ENCODE measurements at places on chromosomes 4 and X. TPM values are rescaled to one million over a fixed set of nuclear protein-coding genes. Genes with fewer than 3 reads are reported as not detected.

GPC3 gene
- 61.2 TPM for total RNA-seq

CD38 gene
- 0.17 TPM for total RNA-seq

DDIT4L gene
- 7.0 TPM for total RNA-seq

TRIM75 gene
- total RNA-seq = not detected

GRCh38 chr4:144715230-144715629, 69.3 kb downstream of the HHIP start:
- DNase-seq = no peak

GRCh38 chrX:25275159-25275558, 259.4 kb upstream of the ARX start:
- DNase-seq = no peak

DNA sequence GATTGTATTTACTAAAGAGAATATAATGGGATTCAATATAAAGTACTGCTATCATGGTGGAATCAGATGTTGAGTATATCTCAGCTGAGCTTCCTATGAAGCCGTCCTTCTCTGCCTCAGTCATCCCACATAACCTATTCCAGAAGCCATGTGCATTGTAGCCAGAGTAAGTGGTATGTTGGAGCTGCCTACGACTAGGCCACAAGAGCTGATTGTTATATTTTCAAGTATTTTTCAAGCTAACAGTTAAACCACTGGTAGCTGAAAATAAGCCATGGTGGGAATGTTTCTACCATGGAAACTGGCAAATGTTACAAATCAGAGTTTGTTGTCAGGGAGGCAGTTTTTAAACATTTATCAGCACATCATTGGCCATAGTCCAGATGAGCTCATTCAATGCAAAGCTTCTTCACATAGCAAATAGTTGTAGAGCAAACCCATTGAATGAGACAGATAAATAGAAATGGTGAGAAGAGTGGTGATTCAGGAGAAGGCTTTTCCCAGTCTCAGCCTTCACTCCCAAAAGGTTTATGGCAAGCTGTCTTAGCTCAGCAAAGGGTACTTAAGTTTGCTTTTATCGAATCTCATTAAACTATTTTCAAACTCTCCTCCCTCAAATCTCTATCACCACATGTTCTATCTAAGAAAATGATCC, 436.4 kb downstream of the PCDH19 start:
- no peak for DNase-seq

DNA sequence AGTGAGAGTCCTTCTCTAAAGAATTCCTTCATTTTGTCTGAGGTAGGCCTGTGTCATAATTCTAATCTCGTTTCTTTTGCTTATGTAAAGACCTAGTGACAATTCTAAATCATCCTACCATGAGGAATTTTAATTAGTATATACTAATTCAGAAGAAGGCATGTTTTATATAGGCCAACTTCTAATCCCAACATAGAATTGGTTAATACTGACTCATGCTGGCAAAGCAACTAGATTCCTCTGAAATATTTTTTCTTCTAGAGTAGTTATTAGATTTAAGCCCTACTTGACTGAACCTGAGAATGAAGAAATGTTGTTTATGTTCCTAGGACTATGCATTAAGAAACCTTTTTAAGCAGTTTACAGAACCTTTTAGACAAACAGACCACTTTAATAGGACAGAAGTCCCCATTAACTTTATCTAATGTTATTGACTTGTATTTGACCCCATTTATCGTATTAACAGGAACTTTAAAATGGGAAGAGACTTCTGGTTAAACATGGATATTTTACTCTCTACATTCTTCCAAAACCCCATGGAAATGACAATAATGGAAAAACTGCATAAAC, 56.1 kb upstream of the EIF1AX start:
- no peak for DNase-seq

- no peak for DNase-seq
Measured at GRCh38 chr4:28310926-28311325, 1450.3 kb downstream of the STIM2 start.
